ENCODE measurements at places on chromosomes 11 and 22.

DNA sequence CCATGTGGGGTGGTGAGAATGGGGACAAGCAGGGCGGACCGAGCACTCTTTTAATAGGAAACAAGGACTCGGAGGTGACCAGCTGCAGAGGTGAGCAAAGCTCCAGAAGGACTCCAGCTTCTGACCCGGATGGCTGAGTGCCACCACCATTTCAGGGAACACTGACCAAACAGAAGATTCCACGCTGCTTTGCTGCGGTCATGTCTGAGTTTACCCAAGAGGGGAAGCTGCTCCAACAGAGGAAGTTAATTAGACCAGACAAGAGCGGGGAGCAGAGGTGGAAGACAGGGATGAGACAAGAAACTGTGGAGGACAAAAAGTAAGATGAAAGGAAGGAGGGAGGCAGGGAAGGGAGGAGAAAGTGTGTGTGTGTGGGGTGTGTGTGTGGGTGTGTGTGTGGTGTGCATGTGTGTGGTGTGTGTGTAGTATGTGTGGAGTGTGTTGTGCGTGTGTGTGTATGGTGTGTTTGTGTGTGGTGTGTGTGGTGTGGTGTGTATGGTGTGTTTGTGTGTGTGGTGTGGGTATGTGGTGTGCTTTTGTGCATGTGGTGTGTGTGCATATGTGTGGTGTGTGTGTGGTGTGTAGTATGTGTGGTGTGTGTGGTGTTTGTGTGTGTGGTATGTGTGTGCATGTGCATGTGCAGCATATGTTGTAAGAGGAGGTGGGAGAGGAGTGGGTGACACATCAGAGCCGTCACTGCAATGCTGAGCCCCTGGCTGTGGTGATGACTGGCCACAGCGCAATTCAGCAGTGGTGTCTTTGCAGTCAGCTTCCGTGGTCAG, 82.2 kb upstream of the AKIP1 start:
- DNase-seq = no peak

- DNase-seq = peak; percentile 51
Measured at GRCh38 chr11:10858439-10859325, 829 bp upstream of the ZBED5 start.

DNA sequence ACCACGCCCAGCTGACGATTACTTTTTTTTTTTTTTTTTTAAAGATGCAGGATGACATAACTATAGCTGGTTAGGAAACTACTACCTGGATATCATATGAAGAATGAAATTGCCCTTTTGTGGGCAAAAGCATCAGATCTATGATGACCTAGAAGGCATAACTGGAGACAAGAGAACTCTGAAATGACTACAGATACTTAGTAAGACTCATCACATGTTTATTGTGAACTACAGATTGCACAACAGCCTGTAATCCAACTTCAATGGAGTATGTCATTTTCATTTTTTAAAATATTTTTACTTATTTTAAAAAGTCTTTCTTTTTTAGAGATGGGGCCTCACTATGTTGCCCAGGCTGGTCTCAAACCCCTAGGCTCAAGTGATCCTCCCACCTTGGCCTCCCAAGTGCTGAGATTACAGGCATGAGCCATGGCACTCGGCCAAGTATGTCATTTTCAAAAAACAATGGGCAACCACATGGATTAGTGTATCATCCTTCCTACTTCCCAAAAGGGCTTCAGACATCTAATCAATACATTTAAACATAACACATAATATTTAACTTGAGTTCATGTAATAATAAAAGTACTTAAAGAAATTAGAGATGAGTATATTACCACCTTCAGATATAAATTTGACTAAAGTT, 3.3 kb downstream of the MTMR2 start:
- DNase-seq = peak; percentile 41

- DNase-seq = peak; percentile 65
Measured at GRCh38 chr22:40176921-40177737, 596 bp upstream of the TNRC6B start.

DNA sequence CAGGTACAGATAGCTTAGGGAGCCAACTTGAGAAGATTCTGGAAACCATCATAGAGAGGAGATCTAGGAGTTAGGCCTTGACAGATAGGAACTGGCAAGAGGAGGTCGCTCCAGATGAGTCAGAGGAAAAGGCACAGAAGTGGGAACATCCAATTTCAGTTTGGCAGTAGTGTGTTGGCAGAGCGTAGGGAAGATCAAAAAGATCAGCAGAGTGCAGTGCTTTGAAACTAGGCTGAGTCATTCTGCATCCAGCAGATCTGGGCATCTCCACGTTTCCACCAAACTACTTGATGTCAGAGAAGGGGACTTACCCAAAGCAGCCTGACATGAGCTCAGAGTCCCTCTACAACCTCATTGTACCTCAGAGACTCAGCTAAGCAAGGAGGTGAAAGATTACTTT, 58.5 kb downstream of the GAB4 start:
- DNase-seq = no peak

Measured in fibroblast of the aortic adventitia (primary cell).